ENCODE measurements at places on chromosomes 1 and 21.

DNA sequence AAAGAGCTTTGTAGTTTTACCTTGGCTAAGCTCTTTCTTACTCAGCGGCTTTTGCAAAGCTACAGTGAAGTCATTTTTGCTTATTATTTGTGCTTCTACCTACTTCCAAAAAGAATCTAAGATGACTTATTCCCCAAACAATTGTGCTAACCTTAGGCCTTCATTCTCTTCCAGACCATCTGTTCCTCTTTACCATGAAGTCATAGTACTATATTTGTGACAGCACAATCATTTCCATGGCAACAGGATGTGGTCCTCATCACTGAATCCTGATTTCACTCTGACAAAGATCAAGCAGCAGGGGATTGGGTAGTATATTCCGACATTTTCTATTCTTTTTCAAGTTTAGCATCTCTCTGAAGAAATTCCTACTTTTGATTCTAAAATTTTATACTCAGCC lies 24.8 kb upstream of the NMNAT2 start:
- DNase-seq = no peak

DNA sequence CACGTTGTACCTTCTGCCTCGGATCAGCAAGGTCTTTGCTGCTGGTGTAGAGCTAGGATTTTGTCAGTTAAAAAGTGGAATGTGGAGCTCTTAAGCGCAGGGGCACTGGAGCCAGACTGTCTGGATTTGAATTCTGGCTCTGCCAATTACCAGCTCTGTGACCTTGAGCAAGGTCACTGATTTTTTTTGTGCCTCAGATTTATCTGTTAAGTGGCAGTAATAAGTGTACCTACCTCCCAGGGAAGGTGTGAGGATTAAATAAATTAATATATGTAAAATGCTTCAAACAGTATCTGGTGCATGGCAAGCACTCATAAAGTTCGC lies 40.3 kb downstream of the UBE2U start:
- DNase-seq = no peak

DNA sequence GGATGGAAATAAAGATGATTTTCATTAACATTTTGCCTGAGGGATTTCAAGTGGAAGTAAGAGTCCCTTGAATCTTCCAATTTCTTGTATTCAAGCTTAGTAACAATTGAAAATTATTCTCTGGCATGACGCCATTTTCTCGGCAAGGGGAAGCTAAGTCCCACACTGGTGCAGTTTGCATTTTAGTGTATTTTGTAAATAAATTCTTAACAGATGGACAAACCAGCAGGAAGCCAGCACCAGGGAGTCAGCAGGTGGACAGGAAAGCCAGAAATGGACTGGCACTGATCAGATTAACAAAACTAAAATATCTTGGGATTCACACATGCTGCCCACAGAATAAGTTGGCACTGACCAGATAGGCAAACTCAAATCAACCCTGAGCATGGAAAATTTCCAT lies 311.3 kb downstream of the LRRIQ3 start:
- DNase-seq = no peak

GRCh38 chr1:83500987-83501591 lies 497.8 kb downstream of the TTLL7 start:
- no peak for DNase-seq

DNA sequence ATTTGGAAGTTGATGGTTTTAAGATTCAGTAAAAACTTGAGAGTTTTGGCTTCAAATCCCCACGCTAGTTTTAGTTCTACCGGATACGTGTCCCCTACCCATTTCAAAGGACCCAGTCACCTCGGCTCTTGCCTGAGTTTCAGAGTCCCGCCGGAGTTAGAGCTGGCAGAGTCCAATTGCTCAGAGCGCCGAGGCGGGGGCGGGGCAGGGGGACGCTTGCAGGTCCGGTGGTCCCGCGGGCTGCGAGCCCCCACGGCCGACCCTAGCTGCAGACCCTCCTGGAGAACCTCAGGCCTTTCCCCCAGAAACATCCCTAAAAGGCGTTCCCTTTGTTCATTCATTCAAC lies 765 bp upstream of the VPS45 start:
- no peak for DNase-seq

DNA sequence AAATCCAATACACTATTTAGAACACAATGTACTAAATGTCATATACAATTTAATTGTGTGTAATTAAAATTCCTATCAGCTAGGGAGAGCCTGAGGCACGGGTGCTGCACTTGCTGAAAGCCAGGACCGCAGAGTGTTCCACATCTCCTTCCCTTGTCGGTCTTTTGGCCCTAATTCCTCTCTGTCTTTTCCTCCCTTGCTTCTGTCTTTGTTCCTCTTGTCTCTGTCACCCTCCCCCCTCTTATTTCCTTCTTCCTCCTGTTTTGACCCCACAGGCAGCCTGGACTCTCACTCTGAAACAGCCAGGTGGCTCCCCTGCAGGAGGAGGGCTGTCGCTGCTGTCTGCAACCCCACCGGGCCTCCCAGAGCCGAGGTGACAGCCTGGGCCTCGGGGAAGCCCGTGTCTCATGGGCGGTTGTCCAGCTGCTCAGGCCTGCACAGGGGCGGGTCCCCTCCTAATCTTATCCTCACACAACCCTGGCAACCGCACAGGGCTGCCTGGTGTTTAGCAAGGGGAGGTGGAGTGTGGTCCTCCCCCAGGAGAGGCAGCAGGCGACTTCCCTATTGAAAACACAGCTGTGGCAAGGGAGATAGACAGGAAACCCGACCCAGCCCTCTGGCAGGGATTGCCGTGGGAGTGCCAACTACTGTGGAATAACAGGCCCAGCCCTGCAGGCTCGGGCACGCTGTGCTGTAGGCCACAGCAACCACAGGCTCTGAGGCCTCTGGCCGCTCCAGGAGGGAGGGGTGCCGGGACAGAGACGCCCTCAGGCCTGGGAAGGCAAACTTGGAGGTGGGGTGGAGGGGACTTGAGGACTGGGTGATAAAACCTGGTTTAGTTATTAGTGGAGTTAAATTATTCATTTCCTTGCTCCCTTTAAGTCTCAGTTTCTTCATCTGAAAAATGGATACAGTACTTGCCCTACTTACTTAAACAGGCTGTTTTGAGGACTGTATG lies 68.8 kb upstream of the WDR26 start:
- DNase-seq = no peak

- DNase-seq = no peak
These were observed 20.3 kb upstream of the TXLNA start for GRCh38 chr1:32159189-32159588.

DNA sequence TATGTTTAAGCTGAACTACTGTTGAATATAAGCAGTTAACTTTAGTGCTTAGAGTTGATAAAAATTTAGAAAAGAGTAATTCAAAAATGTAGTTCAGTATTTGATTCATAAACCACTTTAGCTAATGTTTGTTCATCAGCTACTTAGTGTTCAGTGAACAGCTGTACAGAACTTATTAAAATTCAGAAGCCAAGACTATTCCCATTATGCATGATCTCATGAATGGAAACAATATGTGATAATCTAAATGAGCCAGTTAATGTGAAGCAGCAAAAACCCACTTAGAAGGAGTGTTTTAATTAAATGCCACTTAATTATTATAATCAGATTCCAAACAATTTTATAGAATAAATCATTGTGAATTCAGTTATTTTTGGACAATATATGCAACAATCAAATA lies 92.9 kb upstream of the NEGR1 start:
- no peak for DNase-seq

DNA sequence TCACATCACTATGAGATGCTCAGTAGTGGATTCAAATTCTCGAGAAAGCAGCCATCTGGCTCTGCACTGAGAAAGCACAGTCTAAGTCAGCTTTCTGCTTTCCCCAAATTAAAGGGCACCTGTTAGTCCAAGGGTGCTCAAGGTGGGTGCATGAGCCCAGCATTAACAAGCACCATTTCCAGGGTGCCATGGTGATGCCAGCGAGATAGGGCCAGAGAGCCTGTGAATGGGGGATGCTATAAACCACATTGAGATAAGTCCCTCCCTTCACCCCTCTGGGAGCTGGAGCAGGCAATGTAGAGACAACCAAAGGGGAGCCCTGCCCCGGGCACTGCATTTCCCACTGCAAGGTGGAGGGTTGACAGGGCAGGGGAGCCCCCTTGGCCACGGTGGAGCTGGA lies 568.2 kb downstream of the AJAP1 start:
- no peak for DNase-seq

GRCh38 chr1:91575909-91576519 lies 75.4 kb downstream of the CDC7 start:
- DNase-seq = no peak

DNA sequence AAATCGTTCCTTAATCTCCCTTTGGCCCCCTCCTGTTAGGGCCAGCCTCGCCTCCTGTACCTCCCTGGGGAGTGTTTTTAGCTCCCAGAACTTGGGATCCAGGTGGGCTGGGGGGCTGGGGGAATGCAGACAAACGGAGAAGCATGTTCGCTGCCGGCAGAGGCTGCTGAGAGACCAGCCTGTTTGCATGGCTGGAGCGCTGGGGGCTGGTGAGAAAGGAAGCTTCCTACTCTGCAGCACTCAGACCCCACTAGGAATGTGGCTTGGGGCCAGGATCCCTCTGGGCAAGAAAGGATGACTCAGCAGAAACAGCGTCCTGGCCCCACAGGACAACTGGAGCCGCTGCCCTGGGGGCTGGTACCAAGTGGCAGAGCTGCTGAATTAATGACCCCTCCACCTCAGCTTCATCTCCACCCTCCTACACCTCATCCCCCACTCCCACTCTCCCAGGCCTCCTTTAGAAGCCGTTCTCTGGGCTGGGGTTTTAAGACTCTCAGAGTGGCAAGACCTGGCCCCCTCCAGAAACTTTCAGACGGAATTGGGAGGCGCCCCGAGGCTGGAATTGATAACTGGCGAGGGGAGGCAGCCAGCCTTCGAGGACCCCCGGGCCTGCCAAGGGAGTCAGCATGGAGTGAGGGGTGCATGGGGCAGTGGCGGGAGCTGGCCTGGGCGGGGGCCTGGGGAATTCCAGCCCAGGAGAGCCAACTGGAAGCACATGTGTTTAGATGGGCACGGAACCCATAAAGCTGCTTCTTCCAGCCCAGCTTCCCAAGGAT lies 28.5 kb upstream of the EPS8L3 start:
- DNase-seq = no peak
